ENCODE measurements at places on chromosomes 2 and 18.

DNA sequence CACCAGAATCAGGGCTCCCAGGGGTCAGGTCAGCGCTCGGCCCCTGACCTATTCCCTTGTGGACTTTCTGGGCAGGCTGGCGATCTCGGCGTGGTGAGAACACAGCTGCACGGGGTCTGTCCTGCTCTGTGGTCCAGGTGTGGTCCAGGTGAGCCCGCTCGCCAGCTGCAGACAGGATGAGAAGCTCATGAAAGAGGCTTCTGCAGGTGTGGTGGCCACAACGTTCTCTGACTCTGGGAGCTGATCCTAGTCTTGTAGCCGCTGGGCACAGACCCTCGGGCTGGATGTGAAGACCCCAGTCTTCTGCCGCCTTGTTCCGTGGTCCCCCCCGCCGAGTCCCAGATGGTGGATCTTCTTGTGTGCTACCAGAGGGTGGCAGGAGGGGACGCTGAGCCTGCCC, 129.7 kb downstream of the RTP5 start:
- DNase-seq = no peak

DNA sequence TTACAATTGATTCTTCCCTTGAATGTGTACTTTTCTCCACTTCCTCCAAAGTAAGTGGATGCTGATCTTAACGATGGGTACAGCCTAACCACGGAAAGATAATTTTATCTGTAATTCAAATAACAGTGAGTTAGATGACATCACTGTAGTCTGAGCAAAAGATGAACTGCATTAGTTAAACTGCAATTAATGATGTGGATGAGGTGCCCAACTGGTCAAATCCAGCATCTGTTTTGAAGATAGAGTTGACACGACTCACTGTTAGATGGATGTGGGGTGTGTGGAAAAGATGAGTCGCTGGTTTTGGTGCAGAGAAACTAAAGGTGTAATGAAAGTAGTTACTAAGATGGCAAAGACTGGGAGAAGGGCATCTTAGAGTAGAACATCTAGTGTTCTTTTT, 270.5 kb upstream of the MEIS1 start:
- DNase-seq = no peak

DNA sequence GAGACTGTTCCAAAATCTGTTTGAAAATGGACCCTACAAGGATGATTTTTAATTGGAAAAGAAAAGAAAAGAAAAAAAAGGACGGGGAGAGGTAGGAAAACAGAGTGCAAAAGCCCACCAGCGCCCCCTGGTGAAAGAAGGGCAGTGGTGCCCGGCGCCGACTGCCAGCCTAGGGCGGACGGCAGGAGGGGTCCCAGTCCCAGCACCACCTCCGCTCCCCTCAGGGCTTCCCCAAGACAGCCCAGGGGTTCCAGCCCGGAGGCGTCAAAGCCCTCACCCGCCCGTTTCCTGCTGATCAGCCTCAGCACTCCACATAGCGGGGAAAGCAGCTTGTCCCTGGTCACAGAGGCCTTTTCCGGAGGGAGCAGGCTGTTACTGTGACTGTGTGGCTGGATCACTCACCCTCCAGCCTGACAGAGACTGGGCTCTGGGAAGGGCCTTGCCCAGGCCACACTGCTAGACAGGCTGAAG, 213.9 kb downstream of the TFCP2L1 start:
- DNase-seq = peak; percentile 30

GRCh38 chr2:46157966-46158310, 139.3 kb upstream of the EPAS1 start:
- DNase-seq = no peak

DNA sequence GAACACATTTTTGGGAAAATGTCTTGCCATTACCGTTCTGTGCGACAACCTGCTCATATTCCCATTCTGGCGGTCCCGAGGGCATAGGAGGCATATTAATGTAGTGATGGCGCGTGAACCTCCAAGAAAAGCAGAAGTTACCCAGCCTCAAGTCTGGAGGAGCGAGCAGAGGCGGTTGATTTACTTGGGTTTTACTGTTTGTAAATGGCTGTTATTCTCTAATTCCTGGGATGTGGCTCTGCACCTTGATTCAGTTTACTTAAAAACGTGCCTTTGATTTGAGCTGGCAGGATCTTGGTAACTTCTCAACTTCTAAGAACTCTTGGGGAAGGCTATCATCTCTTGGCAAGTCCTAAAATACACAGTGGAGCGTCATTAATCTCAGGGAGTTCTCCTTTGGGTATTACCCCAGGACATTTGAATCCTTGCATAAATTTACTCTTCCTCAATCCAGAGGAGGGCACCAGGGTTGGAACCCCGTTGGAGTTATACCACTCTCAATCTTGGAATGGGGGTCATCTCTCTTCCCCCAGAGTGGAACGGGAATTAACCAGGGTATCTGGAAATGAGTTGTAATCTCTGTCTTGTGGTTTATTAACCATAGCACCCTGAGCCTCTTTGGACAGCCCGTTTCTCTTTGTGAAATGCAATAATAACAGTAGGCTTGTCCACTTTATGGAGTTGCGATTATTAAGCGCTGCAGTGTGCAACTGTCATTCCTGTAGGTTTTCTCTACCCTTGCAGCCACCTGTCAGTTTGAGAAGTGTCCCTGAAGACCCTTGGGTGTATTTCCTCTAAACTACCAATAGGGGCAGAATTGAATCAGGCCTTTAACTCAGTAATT, 2.1 kb downstream of the HK2 start:
- DNase-seq = no peak

DNA sequence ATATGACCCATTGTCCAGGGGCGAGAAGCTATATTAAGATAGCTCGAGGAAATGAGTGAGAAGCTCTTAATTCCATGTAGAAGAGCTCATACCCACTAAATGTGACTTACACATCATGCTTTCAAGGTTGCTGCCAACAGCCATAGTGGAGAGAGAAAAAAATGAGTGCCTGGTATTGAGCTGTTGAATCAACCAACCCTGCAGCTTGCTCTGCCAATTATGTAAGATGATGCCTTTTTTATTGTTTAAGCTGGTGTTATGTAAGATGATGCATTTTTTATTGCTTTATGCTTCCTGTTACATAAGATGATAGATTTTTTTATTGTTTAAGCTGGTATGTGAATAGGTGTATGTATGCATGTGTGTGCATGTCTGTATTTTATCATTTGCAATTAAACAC, 228.2 kb downstream of the CCDC178 start:
- no peak for DNase-seq

DNA sequence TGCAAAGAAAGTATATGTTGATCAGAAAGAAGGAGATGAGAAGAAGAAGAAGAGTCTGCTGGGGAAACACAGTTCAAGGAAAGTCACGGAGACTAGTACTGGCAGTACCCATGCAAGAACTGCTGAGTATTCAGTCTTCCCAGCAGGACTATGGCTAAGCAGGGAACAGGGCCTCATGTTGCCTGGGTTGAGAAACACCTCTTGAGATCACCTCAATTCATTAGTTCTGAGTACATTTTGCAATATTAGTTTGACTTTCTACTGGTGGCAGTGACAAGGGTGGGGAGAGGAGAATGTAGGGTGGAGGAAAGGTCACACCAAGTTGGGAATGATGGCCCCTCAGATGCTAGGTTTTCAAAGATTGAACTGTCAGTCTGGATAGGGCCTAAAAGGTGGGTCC, 50.5 kb downstream of the MRPL33 start:
- DNase-seq = no peak
